Suprapubic skin (tissue), 4 donors: ENCODE measurements at places on chromosomes 11 and 22.
A peak's percentile ranks its signal among the peaks of the same experiment; 100 is the strongest.

- no peak for DNase-seq
These were observed 257.2 kb downstream of the ST3GAL4 start for GRCh38 chr11:126612671-126613070.

DNA sequence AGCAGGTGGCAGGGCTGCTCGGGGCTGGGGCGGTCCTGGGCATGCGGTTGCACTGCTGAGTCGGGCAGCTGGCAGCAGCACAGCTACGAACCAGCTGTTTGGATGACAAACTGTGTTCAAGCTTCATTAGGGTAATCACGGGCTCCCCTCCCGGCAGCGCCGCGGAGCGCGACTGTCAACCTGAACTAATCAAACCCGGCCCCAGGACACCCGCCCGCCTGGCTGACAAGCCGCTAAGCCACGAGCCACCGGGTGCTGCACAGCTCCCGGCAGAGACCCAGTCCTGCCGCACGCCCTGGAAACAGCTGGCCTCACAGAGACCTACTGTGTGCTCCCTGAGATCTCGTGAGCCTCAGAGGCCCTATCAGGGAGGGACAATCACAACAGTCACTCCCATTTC is 60.6 kb upstream of the TCF20 start:
- no peak for DNase-seq

- no peak for DNase-seq
These were observed 11.9 kb downstream of the CRTAM start for GRCh38 chr11:122850076-122850631.

DNA sequence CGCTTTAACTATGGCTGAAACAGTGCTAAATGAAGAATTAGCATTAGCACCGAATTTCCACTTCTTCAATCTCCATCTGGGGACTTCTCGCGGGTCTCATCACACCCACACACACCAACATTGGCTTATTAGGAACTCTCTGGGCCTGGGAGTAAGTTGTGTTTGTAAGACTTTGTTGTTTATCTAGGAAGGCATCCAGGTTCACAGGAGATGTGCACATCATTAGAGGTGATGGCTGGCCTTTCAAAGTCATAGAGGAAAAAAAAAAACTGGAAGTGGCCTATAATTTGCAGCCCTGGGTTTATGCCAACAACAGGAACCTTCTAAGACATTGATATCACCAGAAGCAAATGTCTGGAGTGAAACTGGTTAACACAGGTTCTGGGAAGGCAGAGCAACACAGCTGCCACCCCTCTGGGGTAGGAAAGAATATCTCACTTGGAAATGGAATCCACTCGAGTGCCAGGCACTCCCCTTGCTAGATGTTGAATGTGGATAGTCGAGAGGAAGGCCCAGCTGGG is 84.5 kb downstream of the TRAF6 start:
- no peak for DNase-seq

DNA sequence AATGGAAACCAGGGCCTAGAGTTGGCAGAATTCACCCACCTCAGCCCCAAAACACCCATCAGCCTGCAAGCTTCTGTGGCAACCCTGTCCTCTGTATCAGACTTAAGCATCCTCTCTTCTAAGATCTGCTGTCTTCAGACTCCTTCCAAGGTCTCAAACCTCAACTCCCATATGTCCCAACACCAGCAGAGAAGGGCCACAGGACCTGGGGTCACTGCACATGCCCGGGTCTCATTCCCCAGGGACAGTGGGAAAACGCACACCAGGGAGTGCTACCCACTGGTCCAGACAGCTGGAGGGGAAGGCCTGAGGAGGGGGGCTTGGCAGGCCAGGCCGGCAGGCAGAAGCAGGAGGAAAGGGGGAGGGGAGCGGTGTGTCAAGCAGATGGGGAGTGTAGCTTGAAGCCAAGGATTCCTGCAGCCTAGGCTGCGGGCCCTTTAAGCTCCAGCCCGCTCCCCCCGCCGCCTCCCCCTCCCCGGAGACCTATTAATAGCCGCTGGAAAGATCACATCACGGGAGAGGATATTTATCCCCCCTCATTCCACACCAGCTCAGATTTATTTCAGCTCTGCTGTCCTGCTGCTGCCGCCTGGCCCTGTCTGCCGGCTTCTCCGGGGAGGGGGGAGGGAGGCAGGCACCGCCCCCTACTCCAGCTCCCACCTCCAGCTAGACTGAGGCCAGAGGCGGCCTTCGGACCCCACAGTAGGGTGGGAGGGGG is 16.7 kb downstream of the BCL9L start:
- no peak for DNase-seq

- no peak for DNase-seq
These were observed 25.4 kb upstream of the FXYD2 start for GRCh38 chr11:117849781-117850414.

GRCh38 chr11:119089319-119089718 is 4.6 kb downstream of the HMBS start:
- no peak for DNase-seq

GRCh38 chr22:25843660-25844405 is 101.8 kb downstream of the MYO18B start:
- no peak for DNase-seq

GRCh38 chr11:69630017-69630416 is 10.9 kb upstream of the CCND1 start:
- DNase-seq = no peak

GRCh38 chr11:114176321-114176720 is 116.8 kb downstream of the ZBTB16 start:
- no peak for DNase-seq

DNA sequence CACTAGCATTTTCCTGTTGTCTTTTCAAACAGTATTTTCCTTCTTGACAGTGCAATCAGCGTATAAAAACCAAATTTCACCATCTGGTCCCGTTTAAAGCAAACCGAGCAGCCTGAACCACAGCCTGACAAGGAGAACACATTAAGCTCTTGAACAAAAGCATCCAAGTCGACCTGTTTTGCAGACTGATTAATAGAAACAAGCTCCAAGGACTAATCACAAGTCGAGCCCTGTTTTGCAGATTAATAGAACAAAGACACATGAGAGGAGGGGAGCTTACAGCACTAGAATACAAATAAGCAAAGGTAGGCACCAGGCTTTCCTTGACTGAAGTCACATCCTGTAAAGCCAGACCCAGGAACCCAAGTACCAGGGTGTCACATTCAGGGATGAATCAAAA is 104.8 kb downstream of the MPPED2 start:
- no peak for DNase-seq

GRCh38 chr11:119590651-119591351 is 138.2 kb downstream of the NECTIN1 start:
- DNase-seq = no peak

- no peak for DNase-seq
These were observed 67.5 kb downstream of the PLEKHA7 start for GRCh38 chr11:16946477-16947282.

DNA sequence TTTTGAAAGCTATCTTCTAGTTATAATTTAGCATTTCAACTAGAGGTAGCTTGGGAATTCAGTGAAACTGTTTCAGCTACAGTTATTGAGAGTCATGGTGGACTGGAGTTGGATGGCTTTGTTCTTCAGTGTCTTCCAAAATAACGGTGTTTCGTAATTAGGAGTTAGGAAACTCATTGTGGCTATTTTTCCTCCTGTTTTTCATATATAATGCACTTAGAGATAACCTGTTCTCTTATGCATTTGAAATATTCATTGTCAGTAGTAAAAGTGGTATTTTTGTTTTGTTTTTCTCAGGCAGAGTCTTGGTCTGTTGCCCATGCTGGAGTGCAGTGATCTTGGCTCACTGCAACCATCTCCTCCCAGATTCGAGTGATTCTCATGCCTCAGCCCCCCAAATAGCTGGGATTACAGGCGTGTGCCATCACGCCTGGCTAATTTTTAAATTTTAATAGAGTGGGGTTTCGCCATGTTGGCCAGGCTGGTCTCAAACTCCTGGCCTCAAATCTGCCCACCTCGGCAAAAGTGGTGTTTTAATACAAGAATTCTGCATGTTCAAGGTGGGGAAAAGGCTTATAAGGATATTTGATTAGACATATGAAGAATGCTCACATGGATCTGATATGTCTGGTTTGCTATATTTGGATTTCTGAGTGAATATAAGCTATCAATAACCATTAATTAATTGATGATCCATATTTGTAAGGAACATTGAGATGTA is 12.7 kb downstream of the PDHX start:
- DNase-seq = no peak

GRCh38 chr11:8723711-8724110 is 41.1 kb downstream of the RPL27A start:
- no peak for DNase-seq

GRCh38 chr11:121515335-121515671 is 62.5 kb upstream of the SORL1-AS1 start:
- no peak for DNase-seq

DNA sequence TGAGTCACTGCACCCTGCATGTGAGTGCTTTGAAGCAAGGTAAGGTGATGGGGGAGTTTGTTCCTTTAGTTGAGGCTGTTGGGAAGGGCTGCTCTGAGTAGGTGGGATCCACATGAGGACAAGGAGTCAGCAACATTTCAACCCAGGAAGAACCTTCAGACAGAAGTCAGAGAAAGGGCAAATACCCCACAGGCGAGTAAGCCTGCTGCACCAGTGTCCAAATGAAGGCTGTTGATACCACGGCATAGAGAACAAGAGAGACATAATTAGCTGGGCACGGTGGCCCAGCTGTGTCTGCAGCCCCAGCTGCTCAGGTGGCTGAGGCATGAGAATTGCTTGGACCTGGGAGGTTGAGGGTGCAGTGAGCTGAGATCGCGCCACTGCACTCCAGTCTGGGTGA is 54.3 kb upstream of the CLMP start:
- DNase-seq = no peak

- DNase-seq = no peak
These were observed 65.2 kb downstream of the MPPED1 start for GRCh38 chr22:43476751-43477725.

- no peak for DNase-seq
These were observed 23.2 kb downstream of the KMT5B start for GRCh38 chr11:68189888-68190287.

DNA sequence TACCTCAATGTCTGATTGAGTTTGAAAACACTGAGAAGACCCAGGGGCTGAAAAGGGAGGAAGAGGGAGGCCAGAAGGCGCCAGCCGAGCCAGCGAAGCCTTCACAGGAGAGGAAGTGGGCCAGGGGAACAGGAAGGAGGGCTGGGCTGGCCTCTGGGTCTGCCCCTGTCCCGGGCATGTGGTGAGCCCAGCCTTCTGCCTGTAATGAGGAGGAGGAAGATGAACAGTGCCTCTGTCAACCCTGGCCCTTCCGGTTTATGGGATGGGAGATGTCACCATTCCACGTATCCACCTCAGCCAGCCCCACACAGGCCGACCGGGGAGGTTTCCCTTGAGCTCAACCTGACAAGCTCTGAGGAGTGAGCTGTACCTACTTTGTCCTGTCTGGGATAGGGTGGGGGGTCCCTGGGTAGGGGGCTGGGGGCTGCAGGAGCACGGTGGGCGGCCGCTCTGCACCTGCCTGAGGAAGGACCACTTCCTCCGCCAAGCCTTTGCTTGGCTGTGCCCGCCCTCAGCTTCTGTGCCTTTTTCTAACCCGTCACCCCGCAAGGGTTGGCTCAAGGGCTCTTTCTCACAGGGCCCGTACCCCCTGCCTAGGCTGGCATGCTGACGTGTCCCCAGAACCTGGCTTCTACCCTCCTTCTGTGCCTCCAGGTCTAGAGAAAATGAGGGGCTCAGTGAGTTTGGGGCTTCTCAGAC is 2.0 kb downstream of the PARVG start:
- no peak for DNase-seq

DNA sequence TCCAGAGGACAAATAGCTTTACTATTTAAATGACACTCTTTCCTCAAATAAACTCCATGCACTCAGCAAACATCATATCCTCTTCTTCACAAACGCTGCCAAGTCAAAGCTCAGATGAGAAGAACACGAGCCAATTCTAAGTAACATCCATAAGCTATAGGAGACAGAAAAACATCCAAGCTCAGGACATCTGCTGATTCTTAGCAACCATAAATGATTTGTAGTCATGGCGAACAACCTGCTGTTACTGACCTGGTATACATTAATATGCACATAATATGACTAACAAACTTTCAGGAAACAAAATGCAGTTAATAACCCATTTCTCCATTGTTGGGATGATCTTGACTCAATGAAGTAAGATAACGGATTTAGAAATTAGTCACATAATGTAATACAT is 6.7 kb downstream of the GALNT18 start:
- no peak for DNase-seq

DNA sequence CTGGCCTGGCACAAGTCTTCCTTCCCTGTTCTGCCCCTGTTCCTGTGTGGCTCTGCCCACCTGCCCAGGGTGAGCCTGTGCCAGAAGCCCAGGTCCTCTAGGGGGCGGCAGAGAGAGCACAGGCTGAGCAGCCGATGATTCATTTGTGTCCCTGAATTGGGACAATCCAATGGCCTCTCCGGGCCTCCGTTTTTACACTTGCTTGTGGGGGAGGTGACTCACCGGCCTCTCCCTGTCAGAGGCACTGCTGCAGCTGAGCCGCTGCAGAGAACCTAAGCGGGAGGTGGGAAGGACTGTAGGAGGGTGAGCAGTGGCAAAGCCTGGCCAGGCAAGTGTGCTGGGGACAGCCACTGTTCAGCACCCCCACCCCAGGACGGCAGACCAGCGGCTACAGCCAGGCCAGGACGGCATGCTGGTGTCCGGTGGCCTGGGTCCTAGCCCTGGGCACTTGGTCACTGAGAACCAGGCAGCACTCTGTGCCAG is 65.2 kb upstream of the LMO1 start:
- peak; percentile 81 for DNase-seq

DNA sequence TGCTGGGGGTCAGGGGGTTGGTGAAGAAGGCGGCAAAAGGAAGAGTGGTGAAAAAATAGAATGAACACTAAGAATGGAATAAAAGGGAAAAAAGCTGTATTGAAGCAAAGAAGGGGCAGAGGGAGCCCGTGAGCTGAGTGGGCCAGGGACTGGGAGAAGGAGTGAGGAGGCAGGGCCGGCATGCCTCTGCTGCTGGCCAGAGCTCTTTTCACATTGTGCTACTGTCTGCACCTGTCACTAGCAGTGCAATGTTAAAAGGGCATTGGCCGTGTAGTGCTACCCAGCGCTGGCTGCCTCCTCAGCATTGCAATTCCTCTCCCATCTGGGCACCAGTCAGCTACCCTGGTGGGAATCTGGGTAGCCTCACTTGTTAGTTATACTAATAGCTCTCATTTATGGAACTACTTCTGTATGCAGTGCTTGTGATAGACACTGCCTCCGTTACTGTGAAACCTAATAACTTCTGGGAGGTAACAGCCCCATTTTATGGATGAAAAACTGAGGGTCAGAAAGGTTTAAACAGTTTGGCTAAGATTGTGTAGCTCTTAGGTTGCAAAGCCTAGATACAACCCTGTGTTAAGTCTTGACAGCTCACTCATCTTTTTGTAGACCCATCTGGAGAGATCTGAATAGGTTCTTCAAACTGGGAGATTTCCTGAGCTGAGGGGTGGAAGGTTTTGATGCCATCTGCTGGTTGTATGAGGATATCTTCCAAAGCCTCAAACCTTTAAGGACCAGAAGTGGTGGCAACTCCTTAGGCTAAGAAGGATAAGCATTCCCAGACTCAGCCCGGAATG is 8.5 kb downstream of the YPEL4 start:
- no peak for DNase-seq

GRCh38 chr11:9568161-9568853 is 5.2 kb upstream of the WEE1 start:
- DNase-seq = no peak
